Head of caudate nucleus (tissue), 42 donors: ENCODE measurements at places on chromosomes 2 and 18.

DNA sequence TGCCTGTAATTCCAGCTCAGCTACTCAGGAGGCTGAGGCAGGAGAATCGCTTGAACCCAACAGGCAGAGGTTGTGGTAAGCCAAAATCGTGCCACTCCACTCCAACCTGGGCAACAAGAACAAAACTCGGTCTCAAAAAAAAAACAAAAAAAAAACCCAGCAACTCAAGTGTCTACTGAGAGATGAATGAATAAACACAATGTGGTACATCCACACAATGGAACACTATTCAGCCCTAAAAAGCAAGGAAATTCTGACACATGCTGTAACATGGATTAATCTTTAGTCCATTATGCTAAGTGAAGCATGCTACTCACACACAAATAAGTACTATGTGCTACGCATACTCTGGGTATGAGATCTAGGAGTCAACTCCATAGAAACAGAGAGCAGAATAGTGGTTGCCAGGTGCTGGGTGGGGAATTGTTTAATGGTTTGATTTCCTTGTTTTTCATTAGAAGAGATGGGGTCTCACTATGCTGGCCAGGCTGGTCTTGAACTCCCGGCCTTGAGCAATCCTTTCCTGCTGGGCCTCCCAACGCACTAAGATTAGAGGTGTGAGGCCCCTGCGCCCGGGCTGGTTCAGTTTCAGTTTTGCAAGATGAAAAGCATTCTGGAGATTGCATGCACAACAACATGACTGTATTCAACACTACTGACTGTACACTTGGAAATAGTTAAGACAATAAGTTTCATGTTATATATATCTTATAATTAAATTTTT lies 15.9 kb downstream of the SMPD4 start:
- DNase-seq: no peak

- no peak for DNase-seq
Measured at GRCh38 chr18:75159238-75159518, 49.8 kb downstream of the PTGR3 start.

GRCh38 chr2:217612920-217613319 lies 389.9 kb downstream of the TNS1 start:
- no peak for DNase-seq

DNA sequence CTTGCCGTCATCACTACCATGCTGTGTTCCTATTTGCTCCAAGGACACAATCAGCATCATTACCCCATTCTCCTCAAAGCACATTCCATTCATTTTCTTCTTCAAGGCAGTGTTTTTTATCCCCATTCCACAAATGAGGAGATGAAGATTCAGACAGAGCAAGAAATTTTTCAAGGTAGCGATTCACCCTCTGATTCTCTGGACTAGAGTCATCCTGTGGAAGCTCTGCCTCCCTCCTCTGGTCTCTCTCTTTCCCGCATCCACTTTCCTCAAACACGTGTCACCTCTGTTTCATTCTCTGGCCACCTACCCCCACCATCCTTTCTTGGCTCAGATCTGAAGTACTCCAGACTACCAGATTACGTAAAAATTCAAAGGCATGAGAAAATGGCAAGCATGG lies 297.9 kb downstream of the SOX11 start:
- no peak for DNase-seq

- DNase-seq: no peak
Measured at GRCh38 chr2:85401844-85402243, 8.3 kb downstream of the CAPG start.

DNA sequence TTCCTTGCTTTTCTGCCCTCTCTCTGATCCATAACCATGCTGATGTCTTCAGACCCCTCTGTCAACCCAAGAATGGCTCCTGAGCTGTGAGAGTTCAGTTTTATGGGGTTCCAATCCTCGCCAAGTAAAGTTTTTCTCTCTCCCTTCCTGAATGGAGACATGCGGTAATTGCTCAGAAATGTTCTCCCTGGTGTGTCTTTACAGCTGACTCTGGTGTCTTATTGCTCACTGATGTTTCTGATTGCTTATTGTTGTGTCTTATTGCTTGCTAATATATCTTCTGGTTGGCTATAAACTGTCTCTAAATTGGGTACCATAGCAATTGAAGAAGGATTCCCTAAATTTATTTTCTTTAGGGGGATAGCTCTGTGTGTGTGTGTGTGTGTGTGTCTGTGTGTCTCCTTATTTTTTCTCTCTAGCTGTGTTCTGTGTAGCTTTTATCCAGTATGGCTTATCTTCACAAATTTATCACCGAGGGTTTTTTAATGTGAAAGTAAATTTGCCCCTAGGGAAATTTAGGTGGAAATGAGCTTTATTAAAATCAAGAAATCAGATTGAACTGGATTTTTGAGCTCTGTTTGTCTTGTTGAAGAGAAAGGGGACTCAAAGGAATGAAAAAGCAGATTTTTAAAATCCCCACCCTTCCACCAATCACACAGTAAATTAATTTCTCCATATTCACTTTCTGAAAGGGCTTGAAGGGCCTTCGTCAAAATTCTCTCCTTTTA lies 19.5 kb downstream of the MGAT5 start:
- no peak for DNase-seq

DNA sequence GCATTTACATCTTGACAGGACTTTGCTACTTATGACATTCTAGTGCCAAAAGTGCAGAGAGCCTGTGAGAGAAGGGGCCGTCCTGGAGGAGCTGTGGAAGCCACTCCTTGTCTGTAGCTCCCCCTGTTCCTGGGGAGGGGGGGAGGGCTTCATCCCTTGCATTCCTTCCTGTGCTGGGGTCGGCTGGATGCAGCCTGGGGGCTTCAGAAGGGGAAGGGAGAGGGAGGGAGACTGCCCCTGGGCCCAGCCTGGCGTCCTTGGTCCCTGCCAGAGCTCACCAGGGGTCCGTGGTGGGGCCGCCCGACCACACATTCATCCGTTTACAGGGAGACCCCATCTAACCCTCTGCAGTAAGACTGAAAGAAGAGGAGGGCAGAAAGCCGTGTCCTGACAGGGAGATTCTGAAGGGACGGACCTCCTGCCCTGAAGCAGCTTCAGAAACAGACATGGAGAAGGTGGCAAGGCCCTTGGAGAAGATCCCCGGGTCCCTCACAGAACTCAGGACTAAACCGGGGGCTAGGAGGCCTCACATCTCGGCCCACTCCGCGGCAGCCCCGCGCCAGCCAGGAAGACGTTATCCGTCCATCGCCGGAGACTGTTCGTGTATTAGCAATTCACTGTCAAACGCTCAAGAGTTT lies 258.3 kb upstream of the SALL3 start:
- peak; percentile 6 for DNase-seq

GRCh38 chr2:68122680-68122964 lies 35.1 kb upstream of the PNO1 start:
- DNase-seq: no peak

- no peak for DNase-seq
Measured at GRCh38 chr18:27073404-27073830, 111.7 kb downstream of the CHST9 start.

- DNase-seq: no peak
Measured at GRCh38 chr2:69667805-69668382, 24.4 kb upstream of the AAK1 start.

DNA sequence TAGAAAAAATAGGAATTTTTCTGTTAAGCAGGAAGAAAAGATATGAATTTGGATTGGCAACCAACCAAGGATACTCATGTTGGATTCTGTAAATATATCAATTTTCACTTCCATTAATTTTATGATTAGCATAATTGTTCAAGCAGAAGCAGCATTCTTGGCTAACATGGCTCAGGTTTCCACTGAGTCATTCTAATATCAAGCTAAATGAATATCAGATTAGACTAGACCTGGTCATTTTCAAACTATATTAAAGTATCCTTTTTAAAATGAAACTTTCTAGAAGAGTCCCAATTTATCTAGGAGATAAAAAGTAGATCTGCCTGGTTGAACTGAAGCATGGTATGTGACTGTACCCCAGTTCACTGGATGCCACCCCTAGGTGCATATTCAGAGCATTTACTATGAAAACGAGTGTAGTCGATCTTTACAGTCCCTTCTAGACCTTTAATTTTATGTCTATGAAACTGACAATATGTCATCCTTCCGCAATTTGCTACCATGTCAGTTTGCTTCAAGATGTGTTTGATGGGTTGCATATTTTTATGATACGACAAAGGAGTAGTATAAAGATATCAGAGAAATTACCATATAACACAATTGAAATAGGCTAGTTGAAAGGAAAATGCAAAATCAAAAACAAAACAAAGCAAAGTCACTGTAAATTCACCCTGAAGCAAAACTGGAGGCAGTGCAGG lies 704.9 kb downstream of the ERBB4 start:
- DNase-seq: no peak

DNA sequence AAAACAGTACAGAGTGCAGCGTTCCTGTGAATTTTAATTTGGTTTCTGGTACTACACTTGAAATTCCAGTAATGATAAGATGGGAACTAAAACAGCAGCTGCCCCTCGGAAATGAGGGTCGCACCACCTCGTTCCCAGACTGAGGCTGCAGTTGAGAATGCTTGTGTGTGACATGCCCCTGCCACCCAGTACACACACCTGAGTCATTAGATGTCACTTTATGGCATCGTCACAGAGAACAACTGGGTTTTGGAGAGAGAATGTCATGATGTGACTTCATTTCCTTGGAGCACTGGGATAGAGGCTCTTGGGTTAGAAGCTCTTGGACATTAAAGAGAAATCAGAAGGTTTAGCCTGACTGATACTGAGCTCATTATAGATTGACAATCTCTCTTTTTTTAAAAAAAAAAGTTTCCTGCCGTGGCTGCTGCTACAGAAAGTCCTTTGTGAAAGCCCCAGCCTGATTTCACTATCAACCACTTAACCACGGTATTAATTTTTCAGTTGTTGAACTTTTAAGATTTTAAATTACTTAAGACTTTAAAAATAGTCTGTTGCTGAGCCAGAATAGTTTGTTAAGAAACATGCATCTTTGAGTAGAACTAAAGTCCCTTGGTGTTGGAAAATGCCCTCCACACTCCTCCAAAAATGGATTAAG lies 24.5 kb downstream of the BCL2L11 start:
- no peak for DNase-seq

DNA sequence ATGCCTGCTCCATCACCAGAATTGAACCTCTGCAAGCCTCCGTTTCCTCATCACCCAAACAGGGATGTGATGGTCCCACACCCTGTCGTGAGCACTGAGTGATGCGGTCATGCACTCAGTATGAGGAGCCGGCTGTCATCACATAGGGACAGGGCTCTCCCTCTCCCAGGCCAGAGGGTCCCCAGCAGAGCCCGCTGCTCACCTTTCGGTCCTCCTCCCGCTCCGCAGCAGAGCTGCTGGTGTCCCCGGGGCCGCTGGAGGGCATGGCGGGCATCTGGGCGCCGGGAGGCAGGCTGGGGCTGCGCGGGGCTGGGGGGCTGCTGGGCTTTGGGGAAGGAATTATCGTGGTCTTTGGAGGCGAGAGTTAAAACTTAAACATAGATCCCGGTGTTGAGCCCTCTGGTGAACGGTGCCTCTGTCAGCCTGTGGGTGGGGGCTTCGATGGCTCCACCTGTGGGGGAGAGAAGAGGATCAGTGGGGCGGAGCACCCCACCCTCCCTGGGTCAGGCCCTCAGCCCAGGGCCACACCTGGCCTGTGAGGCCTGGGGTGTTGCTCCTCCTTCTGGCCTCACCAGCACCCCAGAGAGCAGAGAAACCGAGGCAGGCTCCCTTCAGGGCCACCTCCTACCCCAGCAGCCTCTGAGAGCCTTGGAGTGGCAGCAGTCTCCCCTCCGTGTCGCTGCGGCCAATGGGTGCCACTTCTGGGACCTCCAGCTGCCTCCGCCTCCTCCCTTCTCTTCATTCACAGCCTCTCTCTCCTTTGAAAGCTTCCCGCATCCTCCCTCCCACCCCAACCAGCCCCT lies 27.8 kb downstream of the DNMT3A start:
- no peak for DNase-seq

- no peak for DNase-seq
Measured at GRCh38 chr2:60886991-60887390, 5.6 kb downstream of the REL start.

DNA sequence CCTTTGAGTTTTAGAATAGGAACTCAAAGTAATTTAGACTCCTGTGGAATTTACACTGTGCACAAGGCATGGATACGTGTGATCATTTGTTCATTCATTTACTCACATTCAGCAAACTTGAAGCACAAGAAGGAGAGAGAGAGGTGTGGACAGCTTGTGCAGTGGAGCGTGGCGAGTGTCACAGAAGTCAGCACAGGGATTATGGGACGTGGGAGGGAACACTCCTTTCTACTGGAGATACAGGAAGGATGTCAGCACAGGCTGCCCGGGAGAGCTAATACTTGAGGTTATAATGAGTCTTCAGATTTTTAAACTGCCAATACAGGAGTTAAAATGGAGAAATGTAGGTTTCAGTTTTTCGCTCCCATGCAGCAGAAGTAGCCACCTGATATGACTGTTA lies 7.0 kb downstream of the FAM228A start:
- DNase-seq: no peak

GRCh38 chr2:97688062-97688827 lies 18.7 kb downstream of the C2orf92 start:
- no peak for DNase-seq

DNA sequence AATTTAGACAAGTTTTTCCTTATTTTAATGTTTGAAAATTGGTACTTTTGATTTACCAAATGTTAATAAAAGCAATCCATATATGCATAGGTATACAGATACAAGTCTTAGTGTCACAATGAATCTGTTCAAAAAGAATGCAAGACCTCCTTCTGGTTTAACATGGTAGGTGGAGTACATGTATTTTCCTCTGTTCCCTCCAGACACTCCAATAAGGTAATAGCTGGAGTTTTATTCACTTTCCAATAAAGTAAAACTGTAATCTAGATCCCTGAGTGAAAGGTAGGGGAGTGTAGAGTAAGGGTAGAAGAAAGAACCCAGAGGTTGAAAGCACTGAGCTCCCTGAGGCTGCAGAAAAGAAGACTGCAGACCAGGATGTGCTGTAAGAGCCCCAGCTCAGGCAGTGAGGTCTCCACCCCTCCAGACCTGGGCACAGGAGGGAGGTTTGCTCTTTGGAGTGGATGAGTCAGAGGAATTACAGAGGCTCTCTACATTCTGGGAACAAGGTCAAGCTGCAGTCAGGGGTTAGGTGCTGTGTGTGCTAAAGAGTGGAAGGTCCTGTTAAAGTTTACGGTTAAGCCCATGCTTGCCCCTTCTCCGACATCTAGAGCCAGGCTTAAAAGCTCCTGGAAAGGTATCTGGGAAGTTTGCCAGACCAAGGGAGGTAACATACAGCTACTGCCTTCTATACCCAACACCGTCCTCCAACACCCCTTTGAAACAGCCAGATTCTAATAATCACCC lies 27.6 kb upstream of the STAT1 start:
- DNase-seq: no peak

GRCh38 chr2:186570604-186571003 lies 19.3 kb upstream of the ITGAV start:
- no peak for DNase-seq

- DNase-seq: no peak
Measured at GRCh38 chr18:6368017-6368416, 46.7 kb downstream of the L3MBTL4 start.
